RPMI7951 (cell line): ENCODE measurements at places on chromosomes 12 and 14. TPM values are rescaled to one million over a fixed set of nuclear protein-coding genes. Genes with fewer than 3 reads are reported as not detected.
A peak's percentile ranks its signal among the peaks of the same experiment; 100 is the strongest.

GRCh38 chr12:91662021-91662420 lies 479.4 kb upstream of the DCN start:
- DNase-seq, result no peak

DNA sequence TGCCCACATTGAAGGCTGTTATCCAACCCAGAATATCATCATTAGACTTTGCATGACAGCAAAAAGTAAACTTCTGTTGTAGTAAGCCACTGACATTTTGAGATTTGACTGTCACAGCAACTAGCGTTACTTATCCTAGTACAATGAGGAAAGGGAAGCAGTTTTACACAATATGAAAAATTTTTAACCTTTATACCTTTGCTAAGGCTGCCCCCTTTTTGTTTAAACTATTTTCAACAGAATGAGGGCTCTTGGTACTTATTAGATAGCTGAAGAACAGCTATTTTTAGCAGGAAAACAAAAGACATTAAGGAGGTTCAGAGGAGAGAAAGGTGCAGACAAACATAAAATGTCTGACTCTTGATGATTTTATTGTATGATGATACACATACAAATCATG lies 23.4 kb upstream of the TMX1 start:
- no peak for DNase-seq

DNA sequence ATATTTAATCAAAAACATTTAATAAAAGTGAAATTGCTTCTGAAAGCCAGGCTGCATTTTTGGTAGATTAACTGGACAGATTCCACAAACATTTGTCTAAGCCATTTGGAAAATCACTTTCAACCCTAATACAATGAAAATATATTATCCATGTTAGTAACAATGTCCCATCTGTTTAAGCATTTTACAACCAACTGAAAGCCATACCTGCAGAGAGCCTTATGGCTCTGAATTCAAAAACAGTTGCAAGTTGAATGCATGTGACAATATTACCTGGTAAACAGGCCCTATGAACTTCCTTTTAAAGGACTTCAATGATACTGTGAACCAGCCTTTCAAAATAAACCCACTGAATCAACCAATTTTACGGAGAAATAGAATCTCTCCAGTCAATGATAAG lies 468.1 kb downstream of the BTG1 start:
- no peak for DNase-seq

Gene CCDC60
- total RNA-seq, result not detected in 2 replicates

Gene CCDC177
- not detected in 2 replicates for total RNA-seq

Gene SERPINA5
- total RNA-seq, result 0.49 and 2.9 TPM in 2 replicates

Gene OASL
- 2.9 and 3.0 TPM in 2 replicates for total RNA-seq

DNA sequence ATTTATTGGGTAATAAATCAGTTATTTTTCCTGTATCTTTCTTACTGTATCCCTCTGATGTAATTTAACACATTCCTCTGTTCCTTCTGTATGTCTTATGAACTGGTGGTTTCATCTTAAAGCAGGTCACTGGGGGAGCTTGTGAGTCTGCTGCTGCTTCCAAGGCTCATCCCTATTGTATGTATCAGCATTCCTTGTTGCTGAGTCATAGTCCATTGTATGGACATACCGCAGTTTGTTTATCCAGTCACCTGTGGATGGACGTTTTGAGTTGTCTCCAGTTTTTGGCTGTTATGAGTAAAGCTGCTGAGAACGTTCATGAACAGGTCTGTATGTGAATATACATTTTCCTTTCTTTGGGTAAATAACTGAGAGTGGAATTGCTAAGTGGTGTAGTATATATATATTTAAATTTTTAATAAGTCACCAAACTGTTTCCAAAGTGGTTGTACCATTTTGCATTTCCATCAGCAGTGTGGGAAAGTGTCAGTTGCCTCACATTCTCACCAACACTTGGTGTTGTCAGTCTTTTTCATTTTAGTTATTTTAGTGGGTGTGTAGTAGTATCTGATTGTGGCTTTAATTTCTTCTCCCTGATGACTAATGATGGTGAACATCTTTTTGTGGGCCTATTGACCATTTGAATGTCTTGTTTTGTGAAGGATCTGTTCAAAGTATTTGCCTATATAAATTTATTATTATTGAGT lies 82.7 kb downstream of the BEGAIN start:
- DNase-seq, result peak; percentile 10

DNA sequence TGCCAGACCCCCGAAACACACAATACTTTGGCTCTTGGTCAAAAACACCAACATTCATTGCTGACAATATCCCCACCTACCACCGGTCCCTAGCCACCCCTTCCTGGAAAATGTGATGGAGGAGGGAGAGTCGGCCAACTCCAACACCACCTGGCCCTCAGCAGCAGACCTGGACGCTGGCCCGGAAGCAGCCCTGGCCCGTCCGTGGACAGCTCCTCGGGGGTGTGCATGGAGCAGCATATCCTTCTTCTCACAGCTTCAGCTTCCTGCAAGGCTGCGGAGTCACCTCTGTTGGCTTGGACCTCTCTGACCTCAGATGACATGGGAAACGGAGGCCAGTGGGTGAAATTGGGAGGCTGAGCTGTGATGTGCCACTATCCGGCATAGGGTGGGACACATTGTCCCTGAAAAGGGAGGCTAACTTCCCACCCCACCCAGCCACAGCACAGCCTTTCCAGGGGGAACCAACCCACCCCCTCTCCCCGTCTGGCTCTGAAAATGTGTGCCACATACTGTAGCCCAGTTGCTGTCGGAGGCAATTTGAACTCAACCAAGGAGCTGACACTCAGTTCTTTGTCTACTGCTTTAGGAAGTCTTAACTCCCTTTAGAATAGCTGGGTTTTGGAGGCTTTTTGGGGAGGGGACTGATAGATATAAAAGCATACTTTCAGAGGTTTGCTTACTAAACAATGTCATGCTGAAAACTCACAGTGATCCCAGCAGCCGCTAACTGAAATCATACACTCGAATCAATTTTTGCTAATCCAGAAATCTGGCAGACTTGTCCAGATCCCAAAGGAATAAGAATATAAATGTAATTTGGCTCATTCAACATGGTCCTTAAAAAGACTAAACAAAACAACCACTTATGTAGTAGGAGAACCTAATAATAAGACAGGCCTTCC lies 43.1 kb upstream of the LTA4H start:
- no peak for DNase-seq

Gene PLEKHH1
- 2.3 and 2.6 TPM in 2 replicates for total RNA-seq

Gene ALX1
- total RNA-seq, result 13.4 and 18.6 TPM in 2 replicates

- peak; percentile 12 for DNase-seq
Observed at GRCh38 chr12:94147991-94148738, at the start of gene PLXNC1. Gene PLXNC1, plus strand, starts transcription at chr12:94148577. Its CDS starts 395 bp downstream, at chr12:94148972.

Gene SLC39A9
- total RNA-seq, result 80.9 and 88.7 TPM in 2 replicates
